ENCODE measurements at places on chromosomes 2 and 18.

DNA sequence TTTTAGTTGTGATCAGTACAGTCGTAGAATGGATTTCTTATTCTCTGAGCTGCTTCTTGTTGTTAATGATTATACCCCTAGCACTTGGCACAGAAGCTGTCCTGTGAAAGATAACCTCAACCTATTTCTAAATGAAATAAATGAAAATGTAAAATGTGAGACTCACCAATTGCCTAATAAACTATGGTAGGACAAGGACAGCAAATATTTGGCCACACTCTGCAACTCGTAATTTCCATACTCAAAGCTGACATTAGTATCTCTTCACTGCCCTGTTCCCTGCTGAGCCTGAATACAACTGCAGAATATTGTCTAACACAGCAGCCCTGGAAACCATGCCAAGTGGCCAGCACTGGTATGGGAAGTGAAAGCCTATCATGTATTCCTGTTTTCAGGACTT, 34.5 kb downstream of the TMEM182 start:
- no peak for DNase-seq

- DNase-seq, result no peak
Observed at GRCh38 chr2:165251366-165251765, 12.2 kb downstream of the SCN2A start.

GRCh38 chr2:43553341-43553855, 42.4 kb downstream of the THADA start:
- no peak for DNase-seq

GRCh38 chr2:200756618-200757321, 54.9 kb upstream of the BZW1 start:
- no peak for DNase-seq

- no peak for DNase-seq
Observed at GRCh38 chr18:24817587-24818371, 357.3 kb downstream of the HRH4 start.

- no peak for DNase-seq
Observed at GRCh38 chr18:63451799-63452660, 24.7 kb upstream of the SERPINB5 start.

All from T-helper 2 cell treated with Interferon-gamma antibody and Interleukin-4, amounts not matched to agents 5 μg/mL and 100 μg/mL, for 36 hours (primary cell).